Renal pelvis (tissue), 12 donors: ENCODE measurements at places on chromosomes 1 and 21. TPM values are rescaled to one million over a fixed set of nuclear protein-coding genes. Genes with fewer than 3 reads are reported as not detected.

Gene TEDDM1
- 0.07 TPM for polyA plus RNA-seq

Gene AGO4
- 31.0 TPM for polyA plus RNA-seq

Gene ADGRL4
- 18.5 TPM for polyA plus RNA-seq

Gene TFF3
- 4.0 TPM for polyA plus RNA-seq

Gene SELL
- 3.3 TPM for polyA plus RNA-seq

Gene C1orf141
- polyA plus RNA-seq = 0.35 TPM

Gene SYT14
- polyA plus RNA-seq = 0.49 TPM

Gene ADORA3
- 0.65 TPM for polyA plus RNA-seq

Gene HPDL
- 4.5 TPM for polyA plus RNA-seq

Gene PROX1
- 6.7 TPM for polyA plus RNA-seq

Gene FCRL1
- 0.09 TPM for polyA plus RNA-seq

Gene PPIH
- polyA plus RNA-seq = 57.1 TPM

Gene NBPF19
- 13.3 TPM for polyA plus RNA-seq

Gene GUCA2B
- polyA plus RNA-seq = not detected

Gene AMPD1
- polyA plus RNA-seq = 0.13 TPM

Gene H3-3A
- 1,184 TPM for polyA plus RNA-seq

Gene TINAGL1
- 47.4 TPM for polyA plus RNA-seq

Gene GLIS1
- 3.6 TPM for polyA plus RNA-seq

Gene MRPL37
- polyA plus RNA-seq = 89.0 TPM

Gene SPATA46
- 0.80 TPM for polyA plus RNA-seq

Gene RPE65
- 0.09 TPM for polyA plus RNA-seq

Gene PTAFR
- 2.6 TPM for polyA plus RNA-seq

Gene TACSTD2
- 23.6 TPM for polyA plus RNA-seq

Gene ASTN1
- polyA plus RNA-seq = 1.2 TPM

Gene ALPL
- 44.6 TPM for polyA plus RNA-seq

Gene OR2T2
- not detected for polyA plus RNA-seq

Gene OR2L8
- polyA plus RNA-seq = not detected

Gene TEX38
- polyA plus RNA-seq = 0.55 TPM

Gene CCDC27
- polyA plus RNA-seq = 0.33 TPM

Gene GBP5
- 0.31 TPM for polyA plus RNA-seq

Gene SESN2
- polyA plus RNA-seq = 20.7 TPM

Gene TARDBP
- polyA plus RNA-seq = 340 TPM

Gene REN
- polyA plus RNA-seq = 71.9 TPM

Gene SYCP1
- 0.30 TPM for polyA plus RNA-seq

Gene CLDN17
- not detected for polyA plus RNA-seq

Gene GCSAML
- polyA plus RNA-seq = 0.58 TPM

Gene RXRG
- 2.0 TPM for polyA plus RNA-seq

Gene FALEC
- polyA plus RNA-seq = 0.83 TPM

Gene CFHR4
- not detected for polyA plus RNA-seq

Gene CDC20
- polyA plus RNA-seq = 49.9 TPM

Gene RIMKLA
- polyA plus RNA-seq = 0.73 TPM

Gene DMBX1
- not detected for polyA plus RNA-seq

Gene CLSTN1
- polyA plus RNA-seq = 161 TPM

Gene ZBTB8A
- 12.9 TPM for polyA plus RNA-seq

Gene PTPN22
- polyA plus RNA-seq = 0.38 TPM

Gene C1orf56
- 11.8 TPM for polyA plus RNA-seq

Gene F3
- 64.1 TPM for polyA plus RNA-seq

Gene LDLRAP1
- polyA plus RNA-seq = 15.9 TPM

Gene ARHGEF11
- 38.3 TPM for polyA plus RNA-seq

Gene CR1
- 22.8 TPM for polyA plus RNA-seq

Gene CDK18
- 32.7 TPM for polyA plus RNA-seq

Gene SLC45A3
- 9.9 TPM for polyA plus RNA-seq

Gene SPRR4
- not detected for polyA plus RNA-seq
